Inflammatory macrophage treated with lipopolysaccharide for 4 hours (primary cell): ENCODE measurements at places on chromosomes 7 and 10.

DNA sequence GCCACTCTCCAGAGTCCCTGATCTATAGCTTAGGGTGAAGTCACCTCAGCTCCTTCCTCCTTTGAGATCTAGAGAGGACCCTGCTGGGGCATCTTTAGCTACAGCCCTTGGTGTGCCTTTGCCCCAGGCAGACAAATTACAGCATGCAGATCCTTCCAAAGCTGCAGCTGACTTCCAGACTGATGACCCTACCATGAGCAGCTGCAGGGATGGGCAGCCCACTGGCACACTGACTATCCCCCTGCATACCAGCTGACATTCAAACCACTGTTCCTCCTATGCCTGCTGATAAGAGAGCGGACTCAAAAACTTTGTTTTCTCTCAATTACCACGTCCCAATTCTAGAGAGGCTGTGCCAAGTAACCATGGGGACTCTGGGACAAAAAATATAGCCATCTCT, 70.6 kb downstream of the COL13A1 start:
- DNase-seq = no peak

- no peak for DNase-seq
These were observed 247.8 kb downstream of the DIP2C start for GRCh38 chr10:441659-442058.

- DNase-seq = no peak
These were observed 322.8 kb upstream of the ANKRD30A start for GRCh38 chr10:36802490-36803153.

GRCh38 chr7:2182461-2182860, 50.3 kb downstream of the MAD1L1 start:
- no peak for DNase-seq

GRCh38 chr7:156167417-156167807, 355.1 kb upstream of the SHH start:
- no peak for DNase-seq
